Stimulated activated CD8-positive, alpha-beta memory T cell treated with anti-CD3 and anti-CD28 coated beads, Interleukin-2, amount 100 ng/mL, for 1 hour (primary cell): ENCODE measurements at places on chromosomes 5 and 9.

- no peak for DNase-seq
These were observed 4.1 kb upstream of the CCL21 start for GRCh38 chr9:34714007-34714406.

- DNase-seq: no peak
These were observed 1242.3 kb upstream of the WWC1 start for GRCh38 chr5:167049043-167049663.

DNA sequence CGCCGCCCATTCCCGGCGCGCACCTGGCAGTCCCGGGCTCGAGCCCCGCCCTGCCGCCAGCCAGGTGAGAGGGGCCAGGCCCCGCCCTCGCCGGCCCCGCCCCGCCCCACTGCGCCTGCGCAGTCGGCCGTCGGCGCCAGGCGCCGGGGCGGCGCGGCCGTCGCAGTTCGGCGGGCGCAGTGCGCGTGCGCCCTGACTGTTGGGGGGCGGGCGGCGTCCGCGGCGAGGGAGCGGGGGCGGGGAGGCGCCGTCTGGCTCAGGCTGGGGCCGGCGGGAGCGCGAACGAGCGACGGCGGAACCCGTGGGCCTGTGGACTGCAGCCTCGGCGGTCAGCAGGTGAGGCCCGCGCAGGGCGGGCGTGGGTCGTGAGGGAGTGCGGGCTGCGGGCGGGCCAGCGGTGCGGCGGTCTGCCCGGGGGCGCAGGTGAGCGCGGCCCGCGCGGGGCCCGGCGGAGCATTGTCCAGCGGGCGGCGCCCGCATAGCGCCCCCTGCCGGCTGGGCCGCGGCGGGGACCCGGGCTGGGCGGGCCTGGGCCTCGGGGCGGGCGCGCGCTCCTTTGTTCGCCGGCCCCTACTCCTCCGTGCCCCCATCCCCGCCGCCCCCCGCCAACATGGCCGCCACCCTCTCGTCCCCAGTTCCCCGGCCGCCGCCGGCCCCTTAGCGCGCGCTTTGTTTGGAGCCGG lies at the start of gene SPIN1:
Gene SPIN1, plus strand, starts transcription at position 242 of the 683 bp plus-strand sequence. CDS start 38,096 bp downstream, outside the sequence.
- peak; percentile 81 for DNase-seq

DNA sequence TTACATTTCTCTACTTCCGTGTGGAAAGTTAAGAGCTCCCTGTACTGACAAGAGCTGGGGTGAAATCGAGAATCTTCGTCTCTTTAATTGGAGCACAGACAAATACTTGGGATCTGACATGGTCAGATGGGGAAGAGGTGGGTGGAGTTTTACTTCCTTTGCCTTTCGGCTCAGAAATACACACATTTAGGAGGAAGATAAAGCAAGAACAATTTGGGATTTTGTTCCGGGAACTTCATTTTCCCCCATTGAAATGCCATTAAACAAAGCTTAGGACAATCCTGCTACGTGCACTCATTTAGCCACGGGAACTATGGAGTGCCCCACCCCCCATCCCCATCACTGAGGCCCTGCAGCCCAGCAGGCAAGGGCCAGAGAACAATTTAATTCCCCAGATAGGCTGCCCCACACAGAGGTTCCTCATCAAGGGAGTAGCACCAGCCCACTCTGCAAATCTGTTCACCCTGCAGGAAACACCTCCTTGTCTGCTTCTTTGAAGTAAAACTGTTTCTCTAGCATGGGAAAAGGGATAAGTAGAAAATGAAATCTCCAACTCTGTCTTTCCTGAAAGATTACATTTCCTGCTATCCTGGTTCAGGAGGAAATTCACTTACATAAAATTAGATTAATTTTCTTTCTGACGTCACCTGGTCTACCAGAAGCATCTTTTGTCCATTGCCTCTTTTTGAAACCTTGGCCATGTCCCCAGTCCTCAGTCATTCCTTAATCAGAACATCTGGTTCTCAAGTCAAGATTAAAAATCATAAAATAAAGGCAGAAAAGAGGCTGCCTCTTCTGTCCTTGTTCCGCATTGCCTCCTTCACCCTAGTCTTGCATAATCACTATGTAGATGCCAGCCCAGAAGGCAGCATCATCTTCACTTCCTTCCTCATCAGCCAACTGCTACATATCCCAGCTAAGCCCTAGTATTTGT lies 206.4 kb downstream of the ENC1 start:
- DNase-seq: no peak

- DNase-seq: no peak
These were observed 187.1 kb upstream of the RPS23 start for GRCh38 chr5:82465235-82465634.

DNA sequence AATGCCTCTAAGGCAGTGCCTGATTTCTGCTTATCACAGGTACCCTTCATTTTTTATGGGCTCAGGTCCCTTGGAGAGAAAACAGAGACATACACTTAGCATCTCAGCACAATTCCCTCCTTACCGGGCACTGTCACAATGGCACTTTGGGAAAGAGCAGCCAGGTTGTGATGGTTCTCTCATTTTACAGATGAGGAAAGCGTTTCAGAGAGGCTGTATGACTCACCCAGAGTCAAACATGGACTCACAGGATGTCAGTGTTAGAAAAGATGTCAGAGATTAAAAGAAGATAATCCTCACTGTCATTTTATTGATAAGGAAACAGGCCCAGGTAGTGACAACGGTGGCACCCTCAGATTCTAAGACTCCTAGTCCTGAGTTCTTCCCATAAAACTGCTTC lies 12.0 kb upstream of the SLC31A2 start:
- DNase-seq: no peak

GRCh38 chr5:179872055-179872827 lies 13.6 kb upstream of the MRNIP start:
- no peak for DNase-seq

DNA sequence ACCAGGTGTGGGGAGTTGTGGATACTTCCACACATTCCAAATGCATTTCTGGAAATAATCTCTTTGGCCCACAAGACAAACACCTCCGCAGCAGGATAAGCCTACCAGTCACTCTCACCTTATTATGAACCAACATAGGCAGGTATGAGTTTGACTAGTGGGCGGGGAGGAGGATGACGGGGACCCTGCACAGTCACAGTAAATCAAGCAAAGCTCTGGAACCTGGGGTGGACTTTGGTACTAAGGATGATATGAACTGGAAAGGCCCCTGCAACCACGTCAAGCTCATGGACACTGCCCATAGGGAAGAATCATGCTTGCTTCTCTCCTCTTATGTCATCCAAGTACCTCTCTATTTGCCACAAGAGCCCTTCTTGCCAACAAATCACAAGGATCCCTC lies 259.4 kb downstream of the HSPA4 start:
- DNase-seq: no peak

- DNase-seq: no peak
These were observed 154.1 kb upstream of the CDH12 start for GRCh38 chr5:23007236-23007635.

GRCh38 chr9:129583308-129584038 lies 37.4 kb downstream of the C9orf50 start:
- DNase-seq: no peak

GRCh38 chr9:113537229-113537810 lies 73.8 kb downstream of the RGS3 start:
- DNase-seq: no peak

GRCh38 chr5:2902186-2902585 lies 150.7 kb upstream of the IRX2 start:
- no peak for DNase-seq

DNA sequence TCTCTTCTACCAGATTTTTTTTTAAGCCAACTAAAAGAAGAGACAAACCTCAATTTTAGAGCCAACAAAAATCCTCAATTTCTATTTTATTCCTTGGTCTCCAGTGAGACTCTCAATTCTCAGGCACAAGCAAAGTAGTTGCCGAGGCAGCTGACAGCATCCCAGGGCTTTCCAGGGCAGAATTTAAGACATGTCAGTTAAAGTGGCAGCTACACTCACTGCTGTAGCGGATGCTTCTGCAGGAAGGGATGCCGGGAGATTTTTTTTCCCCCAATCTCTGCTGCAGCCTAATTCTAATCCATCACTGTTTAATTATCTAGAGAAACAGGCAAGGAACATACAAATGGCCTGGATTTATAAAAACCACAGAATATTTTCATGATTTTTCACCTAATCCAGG lies 57.0 kb downstream of the TTC39B start:
- no peak for DNase-seq

DNA sequence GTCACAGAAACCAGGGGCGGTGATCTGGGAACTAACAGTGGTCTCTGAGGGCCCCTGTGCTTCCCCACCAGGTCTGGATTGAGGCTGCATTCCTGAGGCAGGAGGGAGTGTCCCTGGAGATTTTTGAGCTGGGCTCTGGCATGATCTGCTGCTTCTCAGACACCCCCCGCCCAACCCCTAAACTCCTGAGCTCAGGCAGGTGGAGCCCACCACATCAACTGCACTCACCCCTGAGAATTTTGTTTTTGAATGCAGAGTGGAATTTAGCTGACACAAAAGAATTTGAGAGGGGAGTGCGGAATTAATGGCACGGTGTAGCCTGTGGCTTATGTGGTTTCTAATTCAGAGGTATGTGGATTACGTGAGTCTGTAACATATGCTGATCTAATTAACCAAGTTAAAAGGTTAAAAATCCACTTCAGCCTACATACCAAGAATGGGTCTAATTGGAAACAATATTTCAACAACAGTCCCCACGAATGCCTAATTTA lies 23.9 kb upstream of the CTSL start:
- DNase-seq: no peak

- DNase-seq: no peak
These were observed 30.4 kb upstream of the SLIT3 start for GRCh38 chr5:169331292-169331852.

- DNase-seq: no peak
These were observed 461.0 kb downstream of the NR2F1-AS1 start for GRCh38 chr5:93120051-93120450.

DNA sequence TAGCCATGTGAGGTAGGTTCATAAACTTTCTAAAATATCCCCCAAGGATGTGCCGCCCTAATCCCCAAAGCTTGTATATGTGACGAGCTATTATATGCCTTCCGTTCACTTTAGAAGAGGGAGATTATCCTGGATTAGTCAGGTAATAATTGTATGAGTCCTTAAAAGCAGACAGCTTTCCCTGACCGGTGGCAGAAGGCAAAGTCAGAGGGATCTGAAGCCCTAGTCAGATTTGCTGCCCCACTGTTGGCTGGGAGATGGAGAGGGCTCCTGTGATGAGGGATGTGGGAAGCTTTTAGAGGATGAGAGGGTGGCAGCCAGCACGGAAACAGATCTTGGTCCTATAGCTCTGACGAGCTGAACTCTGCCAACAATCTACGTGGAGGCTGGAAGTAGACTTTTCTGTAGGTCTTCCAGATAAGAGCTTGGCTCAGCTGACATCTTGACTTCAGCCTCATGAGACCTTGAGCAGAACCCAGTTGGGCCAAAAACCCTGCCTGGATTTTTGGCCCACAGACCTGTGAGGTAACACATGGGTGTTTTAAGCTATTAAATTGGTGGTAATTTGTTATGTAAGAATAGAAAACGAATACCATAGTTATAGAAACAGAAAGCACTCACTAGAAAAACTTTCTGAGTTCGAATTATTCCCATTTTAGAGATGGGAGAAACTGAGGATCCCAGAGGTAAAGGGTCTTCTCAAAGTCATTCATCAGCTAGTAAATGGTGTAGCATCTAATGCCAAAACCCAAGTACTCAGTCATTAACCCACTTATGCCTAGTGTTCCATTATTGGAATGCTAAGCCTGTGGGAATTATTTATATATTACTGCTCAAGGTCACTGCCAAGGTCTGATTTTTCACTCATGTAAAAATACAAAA lies 48.9 kb downstream of the SH3PXD2B start:
- DNase-seq: no peak
